Activated CD4-positive, alpha-beta T cell treated with anti-CD3 and anti-CD28 coated beads, Interleukin-2, amount 50 U/mL, for 48 hours (primary cell): ENCODE measurements at places on chromosomes 6 and 20.
A peak's percentile ranks its signal among the peaks of the same experiment; 100 is the strongest.

DNA sequence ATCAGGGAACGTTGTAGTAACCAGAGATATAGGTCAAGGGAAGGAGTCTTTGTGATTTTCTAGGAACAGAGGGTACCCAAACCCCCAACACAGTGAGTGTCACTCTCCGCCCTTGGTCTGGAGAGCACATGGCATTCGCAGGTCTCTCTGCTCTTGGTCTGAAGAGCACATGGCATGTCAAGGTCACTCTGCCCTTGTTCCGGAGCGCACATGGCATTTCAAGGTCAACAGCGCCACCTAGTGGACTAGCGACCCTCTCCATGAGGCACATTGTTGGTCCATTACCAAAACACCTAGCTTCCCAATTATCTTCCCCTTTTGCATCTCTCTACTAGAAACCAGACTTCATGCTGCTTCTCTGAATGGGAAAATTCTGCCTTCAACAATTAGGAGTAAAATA lies 260.0 kb downstream of the C6orf118 start:
- DNase-seq = peak; percentile 48

DNA sequence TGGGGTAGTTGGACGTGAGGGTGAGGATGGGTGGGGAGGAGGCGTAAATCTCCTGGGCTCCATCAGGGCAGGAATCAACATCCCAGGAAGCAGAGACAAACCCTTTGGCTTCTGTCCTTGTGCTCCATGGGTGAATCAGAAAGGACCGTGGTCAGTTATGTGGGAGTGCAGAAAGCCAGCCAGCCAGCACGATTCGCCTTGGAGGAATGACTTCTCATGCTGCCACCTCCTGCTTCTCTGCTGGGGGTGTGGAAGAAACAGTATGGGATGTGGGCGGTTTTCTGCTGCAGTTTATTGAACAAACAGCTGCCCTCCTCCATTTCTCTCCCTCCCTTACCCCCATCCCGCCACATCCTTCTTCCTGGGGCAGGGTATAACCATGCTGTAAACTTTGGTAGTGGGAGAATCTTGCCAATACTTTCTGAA lies 214.5 kb downstream of the SOX4 start:
- DNase-seq = no peak

DNA sequence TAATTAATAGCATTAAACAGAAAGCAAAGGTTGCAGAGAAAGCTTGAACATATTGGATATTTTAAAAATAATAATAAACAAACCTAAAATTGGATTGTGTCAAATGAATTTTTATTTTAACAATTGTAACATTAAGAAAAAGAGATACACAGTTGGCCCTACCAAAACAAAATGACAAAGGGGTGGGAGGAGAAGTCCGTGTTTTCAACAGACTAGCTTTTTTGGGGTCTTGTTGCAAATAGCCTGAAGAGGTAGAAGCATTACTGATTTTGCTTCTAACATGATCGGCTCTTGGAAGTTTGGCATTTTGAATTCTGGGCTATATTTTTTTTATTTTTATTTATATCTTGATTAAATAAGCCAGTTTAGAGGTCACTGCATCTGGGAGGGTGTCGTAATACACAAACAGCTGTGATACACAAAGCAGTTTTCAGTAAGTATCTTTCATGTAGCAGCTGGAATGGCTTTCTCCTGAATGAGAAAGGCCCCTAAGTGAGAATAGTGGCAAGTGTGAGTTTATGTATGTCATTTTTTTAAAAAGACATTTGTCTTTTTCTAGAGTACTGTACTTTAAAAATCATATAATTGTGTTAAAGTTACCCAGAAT lies 85.5 kb upstream of the ZNF217 start:
- no peak for DNase-seq

- no peak for DNase-seq
Measured at GRCh38 chr6:36786055-36786675, 53.1 kb downstream of the CPNE5 start.

DNA sequence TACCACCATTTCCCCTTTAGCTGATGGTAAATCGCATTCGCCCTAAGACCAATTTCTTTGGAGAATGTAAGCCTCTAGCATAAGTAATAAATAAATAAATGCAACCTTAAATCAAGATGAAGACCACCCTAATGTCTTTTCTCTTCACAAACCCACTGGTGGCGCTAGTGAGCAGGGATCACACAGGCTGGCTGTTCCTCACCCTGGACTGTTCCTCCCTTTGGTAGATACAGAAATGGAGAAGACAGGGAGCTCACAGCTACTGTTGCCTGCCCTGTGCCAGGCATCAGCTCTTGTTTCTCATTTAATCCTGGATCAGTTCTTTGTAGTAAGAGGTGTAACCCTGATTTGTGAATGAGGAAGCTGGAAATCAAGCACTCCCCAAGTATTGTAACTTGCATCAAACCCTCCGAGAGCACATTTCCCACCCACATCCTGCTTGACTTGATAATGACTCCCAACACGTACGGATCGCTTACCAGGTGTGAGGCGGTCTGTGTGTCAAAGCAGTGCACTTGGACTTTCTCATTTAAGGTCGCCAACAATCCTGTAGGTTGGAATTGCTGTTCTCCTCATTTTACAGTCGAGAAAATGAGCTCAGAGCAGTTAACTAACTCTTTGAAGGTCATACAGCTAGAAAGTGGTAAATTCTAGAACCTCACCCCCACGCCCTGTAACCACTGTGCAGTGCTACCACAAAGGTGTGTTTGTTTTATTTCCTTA lies 236.1 kb downstream of the TSHZ2 start:
- DNase-seq = no peak

- no peak for DNase-seq
Measured at GRCh38 chr6:149895048-149895590, 2.8 kb downstream of the RAET1E start.

DNA sequence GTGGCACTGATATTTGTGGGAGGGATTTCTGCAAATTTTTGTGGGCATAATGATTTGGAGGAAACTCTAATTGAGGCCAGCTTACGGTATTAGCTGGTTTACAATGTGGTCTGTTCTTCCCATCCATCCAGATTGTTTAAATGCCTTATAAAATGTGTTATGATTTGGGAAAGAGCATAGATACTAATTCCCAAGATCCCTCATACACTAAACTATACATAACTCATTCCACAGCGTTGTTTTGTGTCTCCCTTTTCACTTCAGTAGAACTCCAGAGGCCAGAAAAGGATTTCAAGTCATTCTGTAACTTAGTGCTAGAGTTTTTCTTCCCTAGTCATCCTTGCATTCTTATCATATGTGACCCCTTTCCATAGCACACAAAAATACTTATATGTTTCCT lies 292.6 kb upstream of the NT5E start:
- no peak for DNase-seq

GRCh38 chr6:161216616-161217205 lies 57.1 kb downstream of the AGPAT4 start:
- no peak for DNase-seq

GRCh38 chr6:39892490-39893129 lies 41.7 kb downstream of the MOCS1 start:
- DNase-seq = peak; percentile 27
